ENCODE measurements at places on chromosomes 3 and 15. TPM values are rescaled to one million over a fixed set of nuclear protein-coding genes. Genes with fewer than 3 reads are reported as not detected.

Gene SEMA7A
- total RNA-seq, result 4.0 TPM

Gene CFAP91
- 6.5 TPM for total RNA-seq

DNA sequence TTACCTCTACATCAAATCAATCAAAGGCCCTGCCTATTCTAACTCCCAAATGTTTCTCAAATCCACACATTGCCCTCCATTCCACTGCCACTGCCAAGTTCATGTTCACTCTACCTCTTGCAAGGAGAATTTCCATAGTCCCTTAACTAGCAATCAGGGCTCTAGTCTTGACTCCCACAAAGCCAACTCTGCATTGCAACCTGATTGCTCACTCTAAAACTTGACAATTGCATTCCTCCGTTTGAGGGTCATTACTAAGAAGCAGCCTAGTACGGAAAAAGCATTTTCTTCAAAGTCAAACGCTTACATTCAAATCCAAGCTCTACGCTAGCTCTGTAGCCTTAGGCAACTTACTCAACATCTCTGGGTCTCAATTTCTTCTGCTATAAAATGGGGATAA, 1.2 kb downstream of the CPA3 start:
- H3K27ac ChIP-seq, result no peak overlapping the region
- no peaks in the 10 kb centered on the region for H3K4me1 ChIP-seq
- no peaks in the 10 kb centered on the region for H3K36me3 ChIP-seq
- no peak for DNase-seq
- H3K4me3 ChIP-seq, result no peak overlapping the region

GRCh38 chr3:57026944-57027343, 33.5 kb upstream of the SPATA12 start:
- DNase-seq, result no peak
- no peak overlapping the region for H3K4me3 ChIP-seq
- H3K36me3 ChIP-seq, result no peaks in the 10 kb centered on the region
- H3K4me1 ChIP-seq, result no peaks in the 10 kb centered on the region
- H3K27me3 ChIP-seq, result no peaks in the 10 kb centered on the region
- H3K27ac ChIP-seq, result no peak overlapping the region

DNA sequence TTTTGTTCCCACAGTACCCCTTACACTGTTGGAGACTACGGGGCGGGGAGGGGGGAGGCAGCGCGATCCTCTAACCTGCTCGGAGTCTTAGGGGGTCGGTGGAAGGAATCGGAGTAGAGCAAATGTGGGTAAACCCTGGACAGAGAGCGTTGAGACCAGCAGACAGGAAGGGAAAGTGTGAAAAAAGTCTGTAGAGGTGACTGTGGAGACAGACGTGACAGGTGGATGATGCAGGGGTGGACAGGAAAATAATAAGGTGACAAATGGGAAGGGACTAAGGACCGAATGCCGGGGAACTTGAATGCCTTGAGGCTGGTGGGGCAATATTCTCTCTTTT, 424 bp downstream of the EAF2 start:
- DNase-seq, result no peak
- H3K4me1 ChIP-seq, result peaks cover 29% of the 10 kb centered on the region
- H3K36me3 ChIP-seq, result peaks cover 14% of the 10 kb centered on the region
- peak overlapping the region; percentile 81 for H3K4me3 ChIP-seq

DNA sequence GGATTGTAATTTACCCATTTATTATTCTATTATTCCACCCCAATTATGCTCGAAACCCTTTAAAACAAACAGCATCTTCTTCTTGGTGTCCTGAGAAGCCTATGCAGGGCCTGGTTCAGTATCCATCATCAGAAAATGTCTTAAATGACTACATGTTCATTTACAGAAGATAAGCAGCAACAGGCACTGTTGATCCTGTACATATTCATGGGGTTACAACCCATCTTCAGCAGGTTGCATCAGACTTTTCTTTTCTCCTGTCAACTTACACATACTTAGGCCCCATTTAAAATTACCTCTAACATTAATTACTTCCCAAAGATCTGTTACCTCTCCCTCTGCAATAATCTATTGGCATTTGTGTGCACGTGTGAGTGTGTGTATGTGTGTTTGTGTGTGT, 18.9 kb downstream of the TUSC7 start:
- no peak overlapping the region for H3K27ac ChIP-seq
- DNase-seq, result no peak
- H3K4me3 ChIP-seq, result no peak overlapping the region
- no peaks in the 10 kb centered on the region for H3K27me3 ChIP-seq
- H3K36me3 ChIP-seq, result no peaks in the 10 kb centered on the region

- H3K36me3 ChIP-seq, result no peaks in the 10 kb centered on the region
- peaks cover 24% of the 10 kb centered on the region for H3K4me1 ChIP-seq
- H3K4me3 ChIP-seq, result peak overlapping the region; percentile 92
- H3K27ac ChIP-seq, result peak overlapping the region; percentile 90
Measured at GRCh38 chr15:56242576-56243162, 1.0 kb downstream of the RFX7 start.

- H3K27me3 ChIP-seq, result no peaks in the 10 kb centered on the region
- H3K4me1 ChIP-seq, result peaks cover 48% of the 10 kb centered on the region
- H3K27ac ChIP-seq, result no peak overlapping the region
Measured at GRCh38 chr15:74053517-74053916, 28.8 kb downstream of the GOLGA6A start.

DNA sequence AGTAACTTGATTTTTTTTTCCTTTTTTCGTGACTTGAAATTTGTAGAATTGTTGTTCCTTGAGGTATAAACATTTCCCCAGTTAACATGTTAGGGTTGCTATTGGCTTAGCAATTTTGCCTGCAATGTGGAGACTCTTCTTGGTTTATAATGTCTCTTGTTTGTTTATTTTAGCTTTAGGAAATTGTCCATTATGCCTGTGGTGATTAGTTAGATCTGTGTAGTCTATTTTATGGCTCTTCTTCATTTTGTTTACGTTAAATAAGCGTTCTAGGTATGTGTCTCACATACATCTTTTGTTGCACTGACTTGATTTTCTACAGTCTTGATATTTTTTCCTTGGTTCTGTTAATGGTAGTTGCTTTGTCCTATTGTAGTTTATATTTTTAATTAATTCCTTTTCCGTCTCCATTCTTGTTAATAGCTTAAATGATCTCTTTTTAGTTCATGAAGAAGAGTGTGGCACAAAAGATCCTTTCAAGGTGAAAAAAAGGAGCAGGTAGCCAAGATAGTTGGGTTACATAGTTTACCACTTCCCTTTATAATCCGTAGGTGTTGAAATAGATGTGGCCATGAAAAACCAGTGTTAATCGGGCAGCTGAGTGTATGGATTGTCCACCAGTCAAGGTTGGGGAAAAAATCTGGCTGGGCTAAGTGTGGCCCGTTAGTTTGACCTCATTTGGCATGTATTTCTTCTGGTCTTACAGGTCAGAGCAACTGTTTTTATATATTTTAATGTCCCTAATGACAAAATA, 12.1 kb downstream of the IQGAP1 start:
- no peaks in the 10 kb centered on the region for H3K36me3 ChIP-seq
- peaks cover 57% of the 10 kb centered on the region for H3K4me1 ChIP-seq
- H3K27me3 ChIP-seq, result no peaks in the 10 kb centered on the region
- peak overlapping the region; percentile 19 for H3K4me3 ChIP-seq
- no peak for DNase-seq

- no peaks in the 10 kb centered on the region for H3K27me3 ChIP-seq
- H3K4me3 ChIP-seq, result no peak overlapping the region
- H3K36me3 ChIP-seq, result no peaks in the 10 kb centered on the region
- no peak for DNase-seq
- no peak overlapping the region for H3K27ac ChIP-seq
Measured at GRCh38 chr3:109644746-109645145, 307.4 kb upstream of the DPPA4 start.

DNA sequence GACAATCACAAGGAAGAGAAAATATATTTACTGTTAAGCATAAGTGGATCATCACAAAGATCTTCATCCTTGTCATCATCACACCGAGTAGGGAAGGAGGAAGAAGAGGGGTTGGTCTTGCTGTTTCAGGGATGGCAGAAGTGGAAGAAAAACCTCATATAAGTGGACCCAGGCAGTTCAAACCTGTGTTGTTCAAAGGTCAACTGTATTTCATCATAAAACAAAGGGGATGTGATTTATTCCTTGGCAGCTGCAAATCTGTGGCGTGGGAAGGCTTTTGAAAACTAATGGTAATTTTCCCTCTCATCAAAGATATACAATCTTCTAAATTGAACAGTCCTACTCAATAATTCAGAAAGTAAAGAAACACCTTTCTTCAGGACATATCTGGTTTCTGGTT, 129.9 kb upstream of the ABI3BP start:
- H3K27me3 ChIP-seq, result no peaks in the 10 kb centered on the region
- no peaks in the 10 kb centered on the region for H3K4me1 ChIP-seq
- no peaks in the 10 kb centered on the region for H3K36me3 ChIP-seq
- no peak for DNase-seq
- no peak overlapping the region for H3K4me3 ChIP-seq

Gene TRAT1
- not detected for total RNA-seq

Gene POU1F1
- not detected for total RNA-seq

Gene DNAH12
- total RNA-seq, result under 0.01 TPM

Gene KNG1
- not detected for total RNA-seq

GRCh38 chr3:136120373-136121348, 75.5 kb downstream of the MSL2 start:
- H3K27me3 ChIP-seq, result no peaks in the 10 kb centered on the region
- H3K27ac ChIP-seq, result no peak overlapping the region
- DNase-seq, result no peak

DNA sequence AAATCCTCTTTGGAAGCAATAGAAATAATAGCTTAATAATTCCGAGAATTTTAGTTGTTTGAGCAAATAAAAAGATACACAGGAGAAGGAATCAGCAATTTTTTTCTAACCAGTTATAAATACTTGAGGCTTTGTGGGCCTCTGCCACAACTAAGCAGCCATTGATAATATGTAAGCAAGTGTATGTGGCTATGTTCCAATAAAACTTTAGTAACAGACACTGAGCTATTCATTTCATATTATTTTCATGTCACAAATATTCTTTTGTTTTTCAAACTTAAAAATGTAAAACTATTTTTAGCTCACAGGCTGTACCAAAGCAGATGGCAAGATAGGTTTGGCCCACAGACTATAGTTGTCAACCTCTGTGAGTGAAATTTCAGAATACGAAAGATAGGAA, 85.7 kb downstream of the MSL2 start:
- no peaks in the 10 kb centered on the region for H3K27me3 ChIP-seq
- no peaks in the 10 kb centered on the region for H3K4me1 ChIP-seq
- H3K36me3 ChIP-seq, result peaks cover 40% of the 10 kb centered on the region
- H3K4me3 ChIP-seq, result no peak overlapping the region
- no peak overlapping the region for H3K27ac ChIP-seq

GRCh38 chr15:33159726-33160453, 34.6 kb downstream of the FMN1 start:
- H3K36me3 ChIP-seq, result no peaks in the 10 kb centered on the region
- DNase-seq, result no peak
- H3K4me3 ChIP-seq, result no peak overlapping the region

Gene CLEC3B
- 71.4 TPM for total RNA-seq

- no peak for DNase-seq
- no peak overlapping the region for H3K4me3 ChIP-seq
- no peaks in the 10 kb centered on the region for H3K27me3 ChIP-seq
- H3K4me1 ChIP-seq, result no peaks in the 10 kb centered on the region
- no peaks in the 10 kb centered on the region for H3K36me3 ChIP-seq
- H3K27ac ChIP-seq, result no peak overlapping the region
Measured at GRCh38 chr3:181917027-181917426, 205.3 kb downstream of the SOX2 start.

GRCh38 chr3:61526308-61526707, 35.1 kb upstream of the PTPRG start:
- no peaks in the 10 kb centered on the region for H3K36me3 ChIP-seq
- H3K27me3 ChIP-seq, result no peaks in the 10 kb centered on the region
- DNase-seq, result no peak
- no peaks in the 10 kb centered on the region for H3K4me1 ChIP-seq
- H3K27ac ChIP-seq, result no peak overlapping the region
- H3K4me3 ChIP-seq, result no peak overlapping the region

Gene TMEM212
- not detected for total RNA-seq

- DNase-seq, result peak; percentile 90
- no peak overlapping the region for H3K27ac ChIP-seq
- no peaks in the 10 kb centered on the region for H3K4me1 ChIP-seq
- H3K4me3 ChIP-seq, result no peak overlapping the region
- no peaks in the 10 kb centered on the region for H3K36me3 ChIP-seq
Measured at GRCh38 chr15:48112242-48112641, 8.5 kb upstream of the SLC24A5 start.

DNA sequence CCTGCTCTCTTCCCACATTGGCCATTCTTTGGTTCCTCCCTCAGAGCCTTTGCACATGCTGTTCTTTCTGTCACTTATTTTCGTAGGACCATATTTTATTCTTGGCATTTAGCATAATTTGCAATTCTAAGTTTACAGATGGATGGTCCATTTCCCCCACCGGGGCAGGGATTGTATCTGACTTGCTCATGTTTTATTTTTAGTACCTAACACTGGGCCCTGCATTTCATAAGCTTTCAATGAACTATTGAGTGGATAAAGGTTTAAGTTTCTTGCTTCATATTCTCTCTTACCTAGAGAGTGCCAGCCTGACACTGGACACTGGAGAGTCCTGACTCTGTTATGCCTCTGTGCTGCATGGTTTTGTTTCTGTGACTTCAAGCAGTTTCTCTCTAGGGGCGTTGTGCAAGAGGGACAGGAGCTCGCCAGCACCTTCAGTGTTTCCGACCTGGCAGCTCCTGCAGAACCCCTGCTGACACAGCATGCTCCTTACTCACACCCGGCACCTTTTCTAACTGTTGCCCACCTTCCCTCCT, 87.4 kb downstream of the FLNB start:
- peaks cover 51% of the 10 kb centered on the region for H3K36me3 ChIP-seq
- no peaks in the 10 kb centered on the region for H3K27me3 ChIP-seq
- peaks cover 22% of the 10 kb centered on the region for H3K4me1 ChIP-seq
- H3K27ac ChIP-seq, result peak overlapping the region; percentile 21

DNA sequence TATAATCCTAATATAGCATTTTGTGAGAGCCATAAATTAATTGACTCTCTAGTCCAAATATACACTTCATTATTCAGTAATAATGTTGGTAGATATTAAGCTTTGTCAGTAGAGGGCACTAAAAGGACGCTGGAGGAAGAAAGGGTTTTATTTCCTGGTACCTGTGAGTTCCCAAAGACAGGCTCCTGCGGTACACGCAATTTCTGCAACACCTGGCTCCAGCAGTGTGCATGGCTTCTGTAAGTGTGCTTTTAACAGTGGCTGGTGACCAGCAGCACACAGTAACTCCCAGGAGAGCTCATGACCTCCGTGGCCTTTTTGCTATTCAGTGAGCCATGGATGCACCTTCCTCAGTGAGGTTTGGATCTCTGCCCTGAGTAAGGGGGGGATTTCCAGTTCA, 338.3 kb upstream of the ZNF385D start:
- no peak overlapping the region for H3K27ac ChIP-seq
- no peak for DNase-seq
- H3K27me3 ChIP-seq, result no peaks in the 10 kb centered on the region
- no peaks in the 10 kb centered on the region for H3K4me1 ChIP-seq
- no peaks in the 10 kb centered on the region for H3K36me3 ChIP-seq

DNA sequence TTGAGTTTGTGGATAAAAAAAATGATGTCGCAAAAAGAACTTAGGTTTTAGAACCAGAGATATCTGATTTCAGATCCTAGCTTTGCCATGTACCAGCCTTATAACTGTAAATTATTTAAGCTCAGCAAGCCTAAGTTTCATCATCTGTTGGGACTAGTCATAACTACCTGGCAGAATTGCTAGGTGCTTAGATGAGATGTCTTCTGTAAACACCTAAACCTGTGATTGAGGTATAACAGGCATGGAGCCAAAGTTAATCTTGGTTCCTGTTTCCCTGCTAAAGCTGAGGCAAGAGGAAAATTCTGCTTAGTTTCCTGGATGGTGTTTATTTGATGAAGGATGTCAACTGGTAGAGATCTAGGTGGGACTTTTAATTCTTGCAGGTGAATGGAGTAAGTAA, 331.3 kb upstream of the RBMS3 start:
- DNase-seq, result no peak
- no peak overlapping the region for H3K27ac ChIP-seq
- H3K4me1 ChIP-seq, result no peaks in the 10 kb centered on the region
- no peak overlapping the region for H3K4me3 ChIP-seq
- no peaks in the 10 kb centered on the region for H3K27me3 ChIP-seq

Gene CCDC14
- 30.3 TPM for total RNA-seq
